ENCODE measurements at places on chromosomes 5 and 9.

- peak; percentile 24 for DNase-seq
Observed at GRCh38 chr9:113892861-113893491, 16.9 kb downstream of the ZNF618 start.

DNA sequence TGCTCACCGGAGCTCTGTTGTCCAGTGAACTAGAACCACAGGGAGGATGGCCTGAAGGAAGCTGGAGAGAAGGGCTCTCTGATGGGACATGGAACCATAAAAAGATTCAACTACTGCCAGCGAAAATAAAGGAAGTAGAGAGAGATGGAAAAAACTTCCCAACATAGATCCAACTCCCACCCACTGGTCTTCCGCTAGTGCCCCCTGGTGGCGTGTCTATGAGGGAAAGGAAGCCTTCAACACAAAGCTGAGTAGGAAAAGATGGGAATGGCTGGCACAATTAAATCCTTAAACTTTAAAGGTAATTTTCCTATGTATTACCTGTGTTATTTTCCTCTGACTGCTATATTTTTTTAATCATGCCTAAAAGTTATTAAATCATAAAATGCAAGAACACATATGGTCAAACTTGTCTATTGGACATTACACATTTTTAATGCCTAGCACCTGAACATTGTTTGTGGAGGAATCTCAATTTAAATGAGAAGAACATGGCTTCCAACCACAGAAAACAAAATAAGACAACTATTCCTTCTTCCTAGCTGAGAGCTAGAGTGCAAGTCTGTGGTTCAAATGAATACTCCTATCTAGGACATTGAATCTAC, 51.5 kb downstream of the CEP120 start:
- peak; percentile 23 for DNase-seq

GRCh38 chr5:1119312-1119831, 7.5 kb upstream of the SLC12A7 start:
- DNase-seq: no peak

- no peak for DNase-seq
Observed at GRCh38 chr9:78606001-78606379, 309.1 kb downstream of the PSAT1 start.

- DNase-seq: no peak
Observed at GRCh38 chr5:173274771-173275170, 39.8 kb upstream of the NKX2-5 start.

DNA sequence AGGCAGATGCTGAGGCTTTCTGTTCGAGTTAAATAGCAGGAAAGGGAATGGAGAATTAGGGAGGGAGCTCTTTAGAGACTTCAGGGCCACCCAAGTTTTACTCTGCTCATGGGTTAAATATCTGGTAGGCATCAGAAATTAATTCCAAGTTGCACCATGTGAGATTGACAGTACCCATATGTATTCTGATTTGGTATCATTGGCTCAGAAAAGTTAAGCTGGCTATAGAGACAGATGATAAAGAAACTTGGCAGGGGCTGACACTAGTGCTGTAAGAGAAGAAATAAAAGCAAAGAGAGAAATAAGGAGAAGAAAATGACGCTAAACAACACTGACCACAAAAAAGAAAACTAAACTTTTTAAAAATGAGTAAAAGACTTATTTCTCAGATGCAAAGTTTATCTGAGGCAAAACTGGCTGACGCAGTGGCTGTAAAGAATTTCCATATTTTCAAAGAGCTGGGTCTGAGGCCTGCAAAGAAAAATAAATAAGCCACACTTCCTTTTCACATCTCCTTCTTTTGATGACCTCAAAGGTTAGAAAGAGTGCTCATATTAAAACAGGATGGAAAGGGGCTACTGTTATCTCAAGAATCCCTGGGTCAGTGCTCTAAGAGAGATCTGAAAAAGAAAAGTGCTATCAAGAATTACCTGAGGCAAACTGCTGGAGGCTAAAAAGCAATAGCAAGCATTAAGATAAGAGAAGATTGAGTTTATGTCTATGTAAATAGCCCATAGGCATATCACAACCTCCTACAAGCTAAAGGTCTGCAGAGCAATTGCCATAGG, 399.0 kb upstream of the MEF2C start:
- no peak for DNase-seq

DNA sequence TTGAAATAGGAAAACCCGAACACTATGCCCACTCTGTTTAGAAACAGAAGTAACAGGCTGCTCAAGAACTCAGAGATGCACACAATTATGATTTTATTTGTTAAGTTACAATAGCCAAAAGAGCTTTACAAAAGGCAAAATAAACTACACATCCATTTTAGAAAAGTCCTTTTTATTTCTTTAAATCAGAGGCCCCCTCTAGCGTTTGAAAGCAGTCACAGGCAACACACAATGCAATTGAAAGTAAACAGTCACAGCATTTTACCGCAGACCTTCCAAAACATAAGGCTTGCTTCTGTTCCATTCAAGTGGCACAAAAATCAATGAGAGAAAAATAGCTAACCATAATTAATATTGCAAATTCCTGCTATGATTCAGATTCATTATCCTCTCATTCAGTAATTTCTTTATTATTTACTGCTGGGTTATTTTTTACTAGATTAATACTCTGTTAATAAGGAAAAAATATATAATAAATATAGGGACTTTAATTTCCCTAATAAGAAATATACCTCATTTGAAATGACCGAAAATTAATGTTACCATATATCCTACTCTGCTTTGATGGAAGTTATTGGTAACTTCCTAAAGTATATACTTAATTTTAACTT, 78.3 kb downstream of the CEP120 start:
- peak; percentile 33 for DNase-seq

GRCh38 chr9:127858041-127858512, 3.6 kb upstream of the ENG start:
- peak; percentile 96 for DNase-seq

GRCh38 chr5:105993027-105993426, 1677.7 kb downstream of the EFNA5 start:
- DNase-seq: no peak

DNA sequence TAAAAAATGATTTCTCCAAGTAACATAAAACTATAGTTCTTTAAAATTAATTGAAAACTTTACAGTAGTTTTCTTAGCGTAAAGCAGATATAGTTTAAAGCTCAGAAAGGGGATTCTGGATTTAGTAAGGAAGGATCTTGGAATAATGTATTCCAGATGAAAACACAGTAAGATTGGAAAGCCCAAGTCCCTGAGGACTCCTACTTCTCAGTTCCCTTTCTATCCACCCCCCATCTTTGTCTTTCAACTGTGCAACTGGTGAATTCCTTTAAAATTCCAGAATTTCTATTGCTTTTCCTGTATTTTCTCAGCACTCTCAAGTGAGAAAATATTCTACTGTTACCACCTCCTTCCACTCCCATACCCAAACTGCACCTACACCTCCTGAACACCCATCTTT, 184.5 kb upstream of the FBN2 start:
- no peak for DNase-seq

DNA sequence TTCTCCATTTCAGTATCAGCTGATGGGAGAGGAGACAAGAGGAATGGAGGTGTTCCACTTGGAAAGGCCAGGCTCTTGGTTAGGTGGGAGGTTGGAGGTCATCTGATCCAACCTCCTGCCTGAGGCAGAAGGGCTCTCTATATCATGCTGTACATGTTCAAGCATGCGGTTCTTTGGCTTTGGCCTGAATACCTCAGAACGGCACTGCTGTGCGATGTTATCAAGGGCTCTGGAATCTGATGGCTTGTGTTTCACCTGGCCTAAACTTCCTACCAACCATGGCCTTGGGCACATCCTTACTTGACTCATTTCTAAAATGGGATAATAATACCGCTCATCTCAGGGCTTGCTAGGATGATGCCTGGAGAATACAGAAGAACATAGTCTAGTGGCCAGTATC, 90.1 kb upstream of the FAM169A start:
- no peak for DNase-seq

- no peak for DNase-seq
Observed at GRCh38 chr9:37839496-37840461, 39.2 kb downstream of the DCAF10 start.

GRCh38 chr5:157570531-157571200, 4.9 kb downstream of the ADAM19 start:
- DNase-seq: no peak

DNA sequence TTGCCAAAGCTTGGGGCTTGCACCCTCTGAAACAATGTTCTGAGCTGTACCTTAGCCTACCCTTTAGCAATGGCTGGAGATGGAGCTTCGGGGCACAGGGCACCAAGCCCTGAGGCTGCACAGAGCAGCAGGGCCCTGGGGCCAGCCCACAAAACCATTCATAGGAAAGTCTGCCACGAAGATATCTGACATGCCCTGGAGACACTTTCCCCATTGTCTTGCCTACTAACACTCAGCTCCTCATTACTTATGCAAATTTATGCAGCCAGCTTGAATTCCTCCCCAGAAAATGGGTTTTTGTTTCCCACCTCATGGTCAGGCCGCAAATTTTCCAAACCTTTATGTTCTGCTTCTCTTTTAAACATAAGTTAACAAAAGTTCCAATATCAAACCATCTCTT, 105.7 kb downstream of the DTWD2 start:
- no peak for DNase-seq

DNA sequence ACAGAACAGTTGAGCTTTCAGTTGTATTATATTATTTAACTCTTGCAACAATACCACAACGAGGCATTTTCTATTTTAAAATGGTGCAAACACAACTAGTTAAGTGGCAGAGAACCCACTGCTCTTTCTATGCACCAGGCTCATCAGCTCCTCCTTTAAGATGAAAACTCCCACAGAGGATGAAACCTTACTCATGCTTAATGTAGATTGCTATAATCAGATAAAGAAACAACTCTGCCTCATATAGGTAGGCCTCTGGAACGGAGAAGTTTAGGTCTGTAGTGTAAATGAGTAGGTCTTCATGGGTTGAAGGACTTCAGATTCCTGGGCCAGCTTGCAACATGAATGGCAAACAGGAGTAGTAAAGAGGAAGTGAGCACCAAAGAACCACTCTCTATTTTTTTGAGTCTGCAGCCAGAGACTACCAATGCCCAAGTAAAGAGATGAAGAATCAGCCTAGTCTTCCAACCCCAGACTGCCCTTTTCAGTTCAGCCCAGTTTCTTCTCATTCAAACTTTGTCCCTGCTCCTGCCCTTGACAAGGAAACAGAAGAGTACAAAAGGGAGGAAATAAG, 33.9 kb downstream of the HACD4 start:
- DNase-seq: no peak

- no peak for DNase-seq
Observed at GRCh38 chr5:41143131-41143901, 70.0 kb downstream of the C6 start.

- no peak for DNase-seq
Observed at GRCh38 chr5:42309865-42310264, 113.4 kb upstream of the GHR start.

DNA sequence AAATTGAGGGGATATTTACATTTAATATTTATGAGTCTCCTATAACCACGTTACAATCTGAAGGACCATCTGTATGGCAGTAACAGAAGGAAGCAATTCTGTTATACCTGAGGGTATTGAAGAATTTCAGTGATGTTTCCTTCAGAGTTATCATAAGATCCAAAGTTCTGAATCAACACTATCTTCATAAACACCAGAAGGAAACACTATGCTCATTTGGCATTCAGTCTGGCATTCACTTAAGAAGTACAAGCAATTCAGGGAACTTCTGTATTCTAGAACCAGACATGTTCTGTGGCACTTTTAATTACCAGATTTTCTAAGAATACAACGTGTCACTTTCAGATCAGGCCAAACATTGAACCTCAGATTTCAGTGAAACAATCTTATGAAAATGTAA, 9.6 kb downstream of the DAB2 start:
- no peak for DNase-seq

GRCh38 chr5:155066886-155067595, 53.5 kb downstream of the KIF4B start:
- no peak for DNase-seq

DNA sequence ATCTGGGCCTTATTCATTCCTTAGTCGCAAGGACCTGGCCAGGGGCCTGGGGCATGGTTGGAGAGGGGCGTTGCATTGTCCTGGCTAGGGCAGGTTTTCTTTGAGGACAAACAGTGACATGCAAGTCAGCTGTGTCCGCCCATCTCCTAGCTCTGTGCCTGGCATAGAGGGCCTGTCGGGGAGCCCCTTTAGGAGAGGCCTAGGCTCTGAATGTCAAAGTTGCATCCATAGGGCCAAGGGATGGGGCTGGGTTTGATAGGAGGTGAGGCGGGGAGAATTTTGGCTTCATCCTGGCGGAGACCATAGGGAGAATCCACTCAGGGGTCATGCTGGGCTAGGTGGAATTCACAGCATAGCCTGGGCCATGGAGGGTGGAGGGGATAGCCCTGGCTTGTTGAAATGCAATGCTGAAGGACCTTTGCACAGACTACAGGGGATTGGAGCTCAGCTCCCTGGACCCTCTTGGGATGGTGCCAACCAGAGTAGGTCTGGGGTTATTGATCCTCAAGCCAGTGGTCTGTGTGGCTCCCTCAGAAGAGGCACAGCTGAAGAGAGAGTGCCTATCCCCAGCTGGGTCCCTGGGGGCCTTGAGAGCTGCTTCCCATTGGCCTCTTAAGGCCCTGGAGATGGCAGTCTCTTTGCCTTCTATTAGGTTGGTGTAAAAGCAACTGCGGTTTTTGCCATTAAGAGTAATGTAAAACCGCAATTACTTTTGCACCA, 104.0 kb downstream of the RGS3 start:
- DNase-seq: peak; percentile 23

GRCh38 chr5:163379298-163380155, 57.9 kb upstream of the CCNG1 start:
- DNase-seq: no peak

DNA sequence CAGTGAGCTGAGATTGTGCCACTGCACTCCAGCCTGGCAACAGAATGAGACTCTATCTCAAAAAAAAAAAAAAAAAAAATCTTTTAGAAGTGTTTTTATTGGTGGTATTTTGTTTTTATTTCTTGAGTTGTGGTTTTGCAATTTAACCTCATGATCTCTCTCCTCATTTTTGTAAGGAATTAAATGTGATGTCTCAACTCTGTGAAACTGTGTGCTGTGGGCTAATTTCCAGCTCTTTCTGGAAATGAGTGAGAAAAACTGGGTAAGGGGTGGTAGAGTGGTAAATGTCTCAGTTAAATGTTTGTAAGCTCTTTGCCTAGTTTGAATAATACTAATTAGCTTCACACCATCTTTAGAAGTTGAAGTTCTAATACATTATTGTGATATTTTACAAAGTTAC, 29.0 kb downstream of the ACO1 start:
- no peak for DNase-seq

DNA sequence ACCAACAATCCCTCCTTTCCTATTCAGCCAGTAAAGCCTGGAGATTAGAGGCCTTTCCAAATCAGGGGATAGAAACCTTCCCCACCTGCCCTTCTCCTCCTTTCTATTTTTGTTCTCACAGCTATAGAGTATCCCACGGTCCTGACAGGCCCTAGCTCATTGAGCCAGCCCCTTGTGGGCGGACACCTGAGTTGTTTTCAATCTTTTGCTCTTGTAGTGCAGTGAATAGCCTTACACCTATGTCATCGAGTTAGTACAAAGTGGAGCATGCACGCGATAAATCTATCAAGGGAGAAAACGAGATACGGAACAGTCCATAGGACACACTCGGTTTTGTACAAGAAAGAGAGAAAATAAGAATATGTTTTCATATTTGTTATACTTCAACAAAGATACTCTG, 77.2 kb downstream of the TSPAN17 start:
- peak; percentile 25 for DNase-seq

GRCh38 chr5:139647506-139648204, 494 bp upstream of the CXXC5 start:
- DNase-seq: no peak

Measured in NCI-H524 (cell line).